Pancreas (tissue), 10 donors: ENCODE measurements at places on chromosomes 1 and 21. TPM values are rescaled to one million over a fixed set of nuclear protein-coding genes. Genes with fewer than 3 reads are reported as not detected.

- H3K36me3 ChIP-seq: no peaks in the 10 kb centered on the region
- H3K4me1 ChIP-seq: no peaks in the 10 kb centered on the region
- no peak overlapping the region for H3K4me3 ChIP-seq
- no peak for DNase-seq
Observed at GRCh38 chr1:39507230-39507928, 15.9 kb downstream of the BMP8A start.

DNA sequence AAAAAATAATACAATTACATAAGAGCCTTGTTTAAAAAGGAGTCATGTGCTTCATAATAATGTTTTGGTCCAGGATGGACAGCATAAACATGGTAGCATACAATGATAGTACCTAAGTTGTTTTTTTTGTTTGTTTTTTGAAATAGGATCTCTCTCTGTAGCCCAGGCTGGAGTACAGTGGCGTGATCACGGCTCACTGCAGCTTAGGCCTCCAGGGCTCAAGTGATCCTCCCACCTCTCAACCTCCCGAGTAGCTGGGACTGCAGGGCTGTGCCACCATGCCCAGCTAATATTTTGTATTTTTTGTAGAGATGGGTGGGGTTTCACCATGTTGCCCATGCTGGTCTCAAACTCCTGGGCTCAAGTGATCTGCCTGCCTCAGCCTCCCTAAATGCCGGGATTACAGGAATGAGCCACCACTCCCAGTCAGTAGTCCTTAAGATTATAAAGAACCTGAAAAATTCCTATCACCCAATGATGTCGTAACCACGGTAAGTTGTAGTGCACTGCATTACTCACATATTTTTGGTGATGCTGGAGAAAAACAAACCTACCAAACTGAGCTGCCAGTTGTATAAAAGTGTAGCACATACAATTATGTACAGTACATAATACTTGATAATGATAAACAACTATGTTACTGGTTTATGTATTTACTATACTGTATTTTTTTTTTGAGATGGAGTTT lies 22.4 kb upstream of the RCOR3 start:
- H3K36me3 ChIP-seq: no peaks in the 10 kb centered on the region
- no peak for DNase-seq
- no peak overlapping the region for H3K27ac ChIP-seq
- H3K4me3 ChIP-seq: no peak overlapping the region
- H3K4me1 ChIP-seq: no peaks in the 10 kb centered on the region

- H3K27ac ChIP-seq: no peak overlapping the region
- DNase-seq: no peak
- no peaks in the 10 kb centered on the region for H3K36me3 ChIP-seq
- peaks cover 6% of the 10 kb centered on the region for H3K27me3 ChIP-seq
- no peak overlapping the region for H3K4me3 ChIP-seq
Observed at GRCh38 chr21:44753357-44753756, 42.0 kb upstream of the TSPEAR start.

DNA sequence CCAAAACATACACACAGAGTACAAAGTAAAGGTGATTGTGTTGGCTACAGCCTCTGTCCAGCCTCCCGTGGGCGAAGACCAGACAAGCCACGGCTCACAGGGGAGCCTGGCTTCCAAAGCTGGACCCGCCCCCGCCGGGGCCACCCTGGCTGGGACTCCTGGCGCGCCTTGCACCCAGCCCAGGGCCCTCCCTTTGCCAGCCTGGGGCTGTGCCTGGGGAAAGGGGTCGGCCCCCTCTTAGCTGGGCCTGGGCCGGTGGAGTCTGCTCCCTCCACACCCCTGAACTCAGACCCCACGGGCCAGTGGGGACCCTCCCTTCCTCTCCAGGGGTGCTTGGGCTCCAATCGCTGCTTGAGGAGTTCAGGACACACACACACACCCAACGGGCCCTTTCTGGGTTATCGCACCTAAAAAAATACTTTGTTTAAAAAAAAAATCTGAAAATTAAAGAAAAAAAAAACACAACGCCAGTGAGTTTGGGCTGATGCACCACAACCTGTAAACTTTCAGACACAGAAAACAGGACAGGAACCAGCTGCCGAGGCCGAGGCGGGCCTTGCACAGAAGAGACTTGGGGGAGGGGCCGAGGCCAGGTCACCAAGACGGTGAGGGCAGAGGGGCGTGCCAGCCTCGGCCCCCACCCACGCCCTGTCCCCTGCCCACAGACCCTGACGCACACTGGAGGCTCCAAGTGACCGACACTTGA lies 56.3 kb downstream of the KCNAB2 start:
- H3K4me1 ChIP-seq: no peaks in the 10 kb centered on the region
- peak; percentile 45 for DNase-seq
- H3K27ac ChIP-seq: no peak overlapping the region

- H3K36me3 ChIP-seq: no peaks in the 10 kb centered on the region
- no peak for DNase-seq
- H3K27me3 ChIP-seq: no peaks in the 10 kb centered on the region
- H3K4me1 ChIP-seq: no peaks in the 10 kb centered on the region
- no peak overlapping the region for H3K4me3 ChIP-seq
Observed at GRCh38 chr1:227994632-227995300, 12.0 kb upstream of the WNT3A start.

DNA sequence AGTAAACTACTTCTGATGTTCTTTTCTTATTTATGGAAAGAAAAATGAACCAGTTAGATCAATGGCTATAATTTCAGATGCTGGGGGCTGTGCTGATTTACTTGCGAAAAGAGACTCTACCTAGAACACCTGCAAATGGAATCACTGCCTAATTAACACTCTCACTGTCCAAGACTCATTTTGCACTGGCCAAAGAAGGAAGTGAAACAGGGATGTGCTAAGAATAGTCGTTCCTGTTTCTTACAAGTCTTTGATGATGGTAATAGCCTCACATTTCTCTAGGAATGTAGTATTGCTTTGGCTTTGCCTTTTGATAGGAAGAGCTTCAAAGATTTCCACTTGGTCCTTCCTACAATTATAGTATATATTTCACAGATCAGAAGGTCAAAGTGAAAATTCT lies 12.7 kb upstream of the TSNAX start:
- H3K4me3 ChIP-seq: no peak overlapping the region
- no peak for DNase-seq
- no peaks in the 10 kb centered on the region for H3K36me3 ChIP-seq

GRCh38 chr1:83838573-83838972 lies 160.4 kb downstream of the TTLL7 start:
- DNase-seq: no peak
- no peak overlapping the region for H3K4me3 ChIP-seq
- H3K27ac ChIP-seq: no peak overlapping the region
- H3K36me3 ChIP-seq: no peaks in the 10 kb centered on the region

DNA sequence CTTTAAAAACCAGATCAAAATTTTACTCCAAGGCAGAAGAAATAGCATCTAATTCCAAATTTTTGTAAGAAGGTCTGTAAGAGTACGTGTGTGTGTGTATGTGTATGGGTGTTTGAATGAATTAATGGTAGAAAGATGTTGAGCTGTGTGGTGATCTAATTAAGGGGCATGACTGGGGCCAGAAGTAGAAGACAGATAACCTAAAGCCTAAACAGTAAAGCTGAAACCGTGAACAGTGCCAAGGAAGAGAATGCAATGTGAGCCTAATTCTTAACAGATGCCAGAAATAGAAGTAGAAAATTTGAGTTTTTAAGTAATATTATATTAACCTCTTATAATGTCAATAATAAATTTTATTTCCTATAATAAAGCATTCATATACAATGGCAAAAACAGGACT lies 38.2 kb downstream of the BRINP3 start:
- H3K36me3 ChIP-seq: no peaks in the 10 kb centered on the region
- no peaks in the 10 kb centered on the region for H3K4me1 ChIP-seq
- no peak overlapping the region for H3K27ac ChIP-seq
- no peak for DNase-seq

- H3K4me1 ChIP-seq: no peaks in the 10 kb centered on the region
Observed at GRCh38 chr1:154408174-154408777, 3.1 kb downstream of the IL6R start.

GRCh38 chr1:21220815-21221214 lies 44.1 kb upstream of the EIF4G3 start:
- H3K36me3 ChIP-seq: no peaks in the 10 kb centered on the region
- no peaks in the 10 kb centered on the region for H3K27me3 ChIP-seq
- no peak overlapping the region for H3K4me3 ChIP-seq
- H3K4me1 ChIP-seq: no peaks in the 10 kb centered on the region
- DNase-seq: no peak
- H3K27ac ChIP-seq: no peak overlapping the region

DNA sequence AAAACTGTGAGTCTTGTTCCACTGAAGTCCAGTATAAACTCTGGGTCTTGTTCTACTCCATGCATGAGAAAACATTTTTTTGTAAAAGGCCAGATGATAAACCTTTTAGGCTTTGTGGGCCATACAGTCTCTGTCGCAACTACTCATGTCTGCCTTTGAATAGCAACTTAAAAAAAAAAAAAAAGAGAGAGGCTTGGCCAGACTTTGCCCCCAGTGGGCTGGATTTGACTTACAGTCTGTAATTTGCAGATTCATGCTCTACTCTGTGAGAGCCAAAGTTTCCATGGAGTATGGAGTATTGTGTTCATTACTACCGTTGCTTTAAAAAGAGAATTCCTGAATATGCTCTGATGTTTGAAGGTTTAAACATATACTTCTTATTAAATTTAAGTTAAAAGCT lies 654.9 kb upstream of the PKN2 start:
- H3K36me3 ChIP-seq: no peaks in the 10 kb centered on the region
- no peak overlapping the region for H3K27ac ChIP-seq
- no peak for DNase-seq
- no peaks in the 10 kb centered on the region for H3K4me1 ChIP-seq
- no peaks in the 10 kb centered on the region for H3K27me3 ChIP-seq

CYP4Z1 gene
- not detected for total RNA-seq

SRRM1 gene
- 56.0 TPM for total RNA-seq
